ENCODE measurements at places on chromosomes 13 and 19. TPM values are rescaled to one million over a fixed set of nuclear protein-coding genes. Genes with fewer than 3 reads are reported as not detected.

ZNF557 gene
- total RNA-seq, result 9.4 TPM

CD79A gene
- not detected for total RNA-seq

NCAN gene
- total RNA-seq, result not detected

CCNA1 gene
- total RNA-seq, result 2.9 TPM

OR7A5 gene
- total RNA-seq, result not detected

CATSPERD gene
- not detected for total RNA-seq

TEX29 gene
- total RNA-seq, result not detected

JAK3 gene
- 0.59 TPM for total RNA-seq

SUGP1 gene
- 29.3 TPM for total RNA-seq

MED4 gene
- total RNA-seq, result 30.8 TPM

IL17D gene
- total RNA-seq, result 0.10 TPM

TNFSF9 gene
- total RNA-seq, result 0.29 TPM

POMP gene
- total RNA-seq, result 172 TPM

PDE4C gene
- total RNA-seq, result 0.10 TPM

ZNF599 gene
- 9.4 TPM for total RNA-seq

PPAN gene
- total RNA-seq, result 17.8 TPM

ZNF99 gene
- total RNA-seq, result not detected

MISP3 gene
- 6.7 TPM for total RNA-seq

KLK8 gene
- total RNA-seq, result not detected

SEMA6B gene
- total RNA-seq, result 1.1 TPM

MLLT1 gene
- total RNA-seq, result 8.8 TPM

MBD3L3 gene
- not detected for total RNA-seq

LPAR6 gene
- total RNA-seq, result 11.4 TPM

CYP4F2 gene
- total RNA-seq, result not detected

PLVAP gene
- not detected for total RNA-seq

S1PR5 gene
- 0.29 TPM for total RNA-seq

DMKN gene
- total RNA-seq, result not detected

LILRB2 gene
- total RNA-seq, result not detected

OPA3 gene
- total RNA-seq, result 5.2 TPM

IGSF23 gene
- total RNA-seq, result not detected

TMC4 gene
- not detected for total RNA-seq

SIAH3 gene
- not detected for total RNA-seq

LYL1 gene
- 4.1 TPM for total RNA-seq

VWA8 gene
- 5.7 TPM for total RNA-seq

CD37 gene
- total RNA-seq, result not detected

ZNF433 gene
- total RNA-seq, result 3.5 TPM

ZNF799 gene
- 4.8 TPM for total RNA-seq

GRIN2D gene
- total RNA-seq, result 0.60 TPM

CYP4F8 gene
- total RNA-seq, result not detected

CFD gene
- 0.60 TPM for total RNA-seq

IRGC gene
- not detected for total RNA-seq

BORA gene
- 26.0 TPM for total RNA-seq

LILRB5 gene
- total RNA-seq, result not detected

C13orf46 gene
- total RNA-seq, result 0.10 TPM

FFAR1 gene
- not detected for total RNA-seq

SRRM5 gene
- 0.10 TPM for total RNA-seq

S1PR4 gene
- total RNA-seq, result not detected

Data from RPMI7951 (cell line).